Urinary bladder (tissue), 4 donors: ENCODE measurements at places on chromosomes 11 and 22.

GRCh38 chr11:120501440-120501839, 10.1 kb upstream of the GRIK4 start:
- no peak for DNase-seq

DNA sequence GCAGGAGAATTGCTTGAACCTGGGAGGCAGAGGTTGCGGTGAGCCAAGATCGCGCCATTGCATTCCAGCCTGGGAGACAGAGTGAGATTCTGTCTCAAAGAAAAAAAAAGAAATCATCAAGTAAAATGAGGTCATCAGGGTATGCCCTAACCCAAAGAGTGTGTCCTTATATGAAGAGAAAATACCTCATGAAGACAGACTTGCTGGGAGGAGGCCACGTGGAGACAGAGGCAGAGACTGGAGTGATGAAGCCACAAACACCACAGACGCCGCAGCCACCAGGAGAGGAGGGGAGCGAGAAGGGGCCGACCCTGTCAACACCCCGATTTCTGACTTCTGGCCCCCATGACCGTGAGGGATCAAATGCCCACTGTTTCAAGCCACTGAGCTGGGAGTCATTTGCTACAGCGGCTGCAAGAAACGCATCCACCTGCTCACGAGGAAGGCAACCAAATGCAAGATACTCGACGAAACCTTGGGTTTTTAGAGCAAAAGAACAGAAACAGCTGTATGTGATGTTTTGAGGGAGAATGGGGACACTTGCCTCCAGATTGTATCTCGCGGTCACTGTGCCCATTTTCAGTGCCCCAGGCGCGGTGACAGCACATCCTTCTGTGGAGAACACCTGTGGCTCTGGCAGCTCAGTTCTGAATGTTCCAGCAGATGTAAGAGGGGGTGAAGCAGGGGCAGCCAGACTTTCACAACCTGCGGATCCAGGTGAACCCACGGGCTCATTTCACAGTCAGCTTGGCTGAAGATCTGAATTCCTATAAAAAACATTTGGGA, 1317.2 kb downstream of the TBC1D22A start:
- DNase-seq, result no peak

- DNase-seq, result no peak
Observed at GRCh38 chr22:33984656-33985285, 64.5 kb upstream of the LARGE1 start.

GRCh38 chr22:47608421-47608820, 846.0 kb downstream of the TBC1D22A start:
- no peak for DNase-seq

- DNase-seq, result no peak
Observed at GRCh38 chr11:82711648-82712047, 22.0 kb downstream of the FAM181B start.

DNA sequence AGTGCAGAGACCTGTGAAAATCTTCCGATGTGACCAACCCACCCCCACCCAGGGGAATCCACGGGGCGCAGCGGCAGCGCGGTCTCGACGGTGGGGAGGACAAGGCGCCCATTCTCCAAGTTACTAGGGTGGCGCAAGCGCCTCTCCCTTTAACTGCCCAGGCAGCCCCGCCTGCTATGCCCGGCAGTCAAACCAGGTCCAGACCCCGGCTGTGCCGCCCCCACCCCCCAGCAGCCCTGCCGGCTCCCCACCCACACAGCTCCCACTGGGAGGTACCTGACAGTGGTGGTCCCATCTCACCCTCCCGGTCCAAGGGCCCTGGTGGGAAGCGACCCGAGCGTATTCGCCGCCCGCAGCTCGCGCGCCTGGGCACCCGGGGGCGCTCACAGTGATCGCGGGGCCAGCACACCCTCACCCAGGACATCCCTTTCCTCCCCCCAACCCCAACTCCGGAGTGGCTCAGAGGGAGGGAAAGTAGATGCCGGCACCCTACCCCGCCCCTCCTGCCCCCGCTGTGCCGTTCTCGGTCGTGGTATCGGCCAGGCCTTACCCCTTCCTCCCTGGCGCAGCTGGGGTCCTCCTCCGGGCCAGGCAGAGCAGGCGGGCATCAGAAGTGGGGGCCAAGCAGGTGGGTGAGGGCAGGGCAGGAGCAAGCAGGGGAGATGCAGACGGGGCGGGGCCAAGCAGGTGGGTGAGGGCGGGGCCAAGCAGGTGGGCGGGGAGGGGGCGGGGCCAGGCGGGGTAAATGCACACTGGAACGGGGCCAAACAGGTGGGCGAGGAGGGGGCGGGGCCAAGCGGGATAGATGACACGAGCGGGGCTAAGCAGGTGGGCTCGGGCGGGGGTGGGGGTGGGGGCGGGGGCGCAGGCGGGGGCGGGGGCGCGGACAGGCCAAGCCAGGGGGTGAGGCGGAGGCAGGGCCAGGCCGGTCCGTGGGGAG, at the start of gene TRPM5:
Gene TRPM5 (minus strand): TSS at position 634 of the 940 bp plus-strand sequence. CDS start 21,478 bp downstream, outside the sequence.
- no peak for DNase-seq

GRCh38 chr22:50247748-50248147, 2.9 kb upstream of the TUBGCP6 start:
- DNase-seq, result no peak
